Left hindlimb (tissue), 1 donor: ENCODE measurements at places on chromosomes 6 and 20.

GRCh38 chr20:20491784-20492264 is 123.9 kb downstream of the INSM1 start:
- no peak for DNase-seq

DNA sequence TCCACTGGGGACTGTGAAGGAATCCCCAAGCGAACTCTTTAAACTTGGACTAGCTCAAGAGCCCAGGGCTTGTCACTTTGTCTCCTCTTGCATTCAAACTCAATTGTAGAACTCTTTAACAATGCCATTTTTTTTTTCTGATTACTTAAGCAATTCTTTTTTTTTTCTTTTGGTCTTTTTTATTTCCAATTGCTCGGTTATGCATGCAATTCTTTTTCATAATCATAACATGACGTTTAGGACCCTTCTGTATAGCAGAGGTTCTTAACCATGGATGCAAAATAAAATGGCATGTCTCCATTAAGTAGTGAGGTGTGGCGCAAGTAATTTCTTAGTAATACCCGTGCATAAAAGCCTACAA is 466 bp upstream of the BFSP1 start:
- DNase-seq = no peak

DNA sequence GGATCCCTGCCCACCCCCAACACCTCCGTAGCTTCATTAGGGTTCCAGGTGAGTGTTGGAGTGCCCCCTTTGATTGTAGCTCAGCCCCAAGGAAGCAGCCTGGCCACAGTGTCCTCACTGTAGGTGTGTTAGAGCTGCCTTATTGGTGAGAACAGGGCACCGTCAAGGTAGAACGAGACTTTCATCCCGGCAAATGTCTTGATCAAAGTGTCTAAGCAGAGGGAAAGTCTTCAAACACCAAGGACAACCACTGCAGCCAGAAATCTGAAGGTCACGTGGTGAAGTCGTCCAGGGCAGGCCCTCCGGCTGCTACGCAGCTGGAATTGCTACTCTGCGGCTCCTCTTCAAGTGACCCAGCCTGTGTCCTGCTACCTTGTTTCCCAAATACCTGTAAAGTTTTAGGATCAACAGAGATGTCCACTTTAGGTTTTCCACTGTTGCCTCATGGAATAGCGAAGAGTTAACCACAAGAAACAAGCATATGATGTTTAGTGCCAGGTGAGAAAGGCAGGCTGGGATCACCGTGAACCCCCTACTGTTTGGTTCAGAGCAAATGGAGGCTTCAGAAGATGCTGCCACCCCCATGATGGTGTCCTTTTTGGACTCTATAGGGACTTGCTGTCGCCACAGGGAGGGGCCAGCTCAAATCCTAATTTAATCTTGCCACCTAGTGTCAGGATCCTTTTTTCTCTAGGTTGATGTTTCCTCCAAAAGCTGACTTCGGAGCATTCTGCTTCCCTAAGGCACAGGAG is 1.7 kb upstream of the DLL1 start:
- DNase-seq = no peak

- DNase-seq = no peak
These were observed 233.4 kb downstream of the CD109 start for GRCh38 chr6:73929405-73929804.

GRCh38 chr20:20267685-20268370 is 100.1 kb upstream of the INSM1 start:
- no peak for DNase-seq

GRCh38 chr20:50415516-50416268 is 94.5 kb upstream of the PTPN1 start:
- peak; percentile 97 for DNase-seq

- DNase-seq = no peak
These were observed 12.8 kb downstream of the GABRR2 start for GRCh38 chr6:89302195-89302770.
